ENCODE measurements at places on chromosomes 7 and 10.

DNA sequence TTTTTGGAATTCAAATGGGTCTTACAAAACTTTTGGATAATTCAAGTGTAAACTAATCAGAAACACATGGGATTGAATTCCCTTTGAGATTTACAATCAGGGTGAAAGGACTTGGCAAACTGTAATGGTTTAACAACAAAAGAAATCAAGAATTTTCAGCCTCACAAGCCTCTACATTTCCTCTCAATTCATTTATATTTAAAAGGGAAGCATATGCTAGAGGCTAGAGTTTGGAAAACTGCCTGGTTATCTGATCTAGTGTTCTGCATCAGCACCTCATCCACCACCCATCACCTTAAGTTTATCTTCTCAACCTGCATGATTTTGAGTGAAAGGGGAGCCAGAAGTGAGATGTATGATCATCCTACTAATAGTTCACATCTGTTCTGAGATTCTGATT is 120.7 kb downstream of the TES start:
- no peak for DNase-seq

- DNase-seq, result no peak
Observed at GRCh38 chr7:157690833-157691585, 354.2 kb downstream of the DNAJB6 start.

DNA sequence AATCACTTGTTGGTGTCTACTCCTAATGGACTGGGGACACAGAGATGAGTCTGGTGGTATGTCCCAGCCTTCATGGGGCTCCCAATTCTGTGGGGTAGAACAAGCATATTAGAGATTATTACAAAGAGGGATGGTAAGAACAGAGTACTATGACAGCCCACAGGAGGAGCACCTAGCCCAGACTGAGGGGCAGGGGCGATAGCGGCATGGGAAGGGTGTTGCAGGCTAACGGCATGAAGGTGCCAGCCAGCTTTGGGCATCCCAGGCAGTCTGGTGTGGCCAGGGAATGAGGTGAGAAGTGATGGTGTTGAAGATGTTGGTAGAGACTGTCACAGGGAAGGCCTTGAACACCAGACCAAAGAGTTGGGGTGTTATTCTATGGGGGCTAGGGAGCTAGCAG is 280.0 kb downstream of the RPS24 start:
- DNase-seq, result no peak

DNA sequence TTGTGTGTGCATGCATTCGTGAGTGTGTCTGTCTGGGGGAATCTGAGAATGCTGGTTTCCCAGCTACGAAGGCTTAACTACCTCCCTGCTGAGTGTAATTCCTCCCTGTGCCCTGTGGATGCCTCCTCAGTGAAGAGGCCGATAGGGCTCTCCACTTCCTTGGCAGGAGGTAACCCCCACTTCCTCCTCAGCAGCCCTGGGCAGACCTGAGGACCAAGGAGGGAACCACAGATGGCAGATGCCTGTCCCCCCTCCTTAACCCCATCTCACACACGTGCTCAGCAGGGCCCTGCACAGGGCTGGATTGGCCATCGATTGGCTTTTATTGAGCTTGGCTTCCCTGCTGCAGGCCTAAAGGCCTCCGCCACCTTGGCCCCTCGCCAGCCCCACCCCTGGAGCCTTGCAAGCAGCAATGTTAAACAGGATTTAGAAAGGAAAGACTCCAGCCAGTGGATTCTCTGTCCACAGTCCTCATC is 45.6 kb upstream of the LRRC4 start:
- DNase-seq, result no peak

DNA sequence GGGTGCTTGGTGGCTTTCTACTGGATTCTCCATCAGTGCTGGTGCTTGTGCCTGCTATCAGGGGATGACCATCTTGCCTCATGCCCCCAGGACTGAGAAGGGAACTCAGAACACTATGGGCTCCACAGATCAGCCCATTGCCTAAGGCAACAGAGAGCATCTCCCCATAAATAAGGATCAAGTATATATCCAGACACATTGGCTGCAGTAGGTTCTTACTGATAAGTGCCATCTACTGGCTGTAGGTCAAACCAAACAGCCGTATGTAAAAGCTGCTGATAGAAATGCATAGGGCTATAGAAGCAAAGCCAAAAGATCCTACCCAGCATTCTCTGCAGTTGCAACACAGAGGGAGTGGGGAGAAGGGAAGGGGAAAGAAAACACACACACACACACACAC is 153.7 kb downstream of the CDK14 start:
- DNase-seq, result no peak

DNA sequence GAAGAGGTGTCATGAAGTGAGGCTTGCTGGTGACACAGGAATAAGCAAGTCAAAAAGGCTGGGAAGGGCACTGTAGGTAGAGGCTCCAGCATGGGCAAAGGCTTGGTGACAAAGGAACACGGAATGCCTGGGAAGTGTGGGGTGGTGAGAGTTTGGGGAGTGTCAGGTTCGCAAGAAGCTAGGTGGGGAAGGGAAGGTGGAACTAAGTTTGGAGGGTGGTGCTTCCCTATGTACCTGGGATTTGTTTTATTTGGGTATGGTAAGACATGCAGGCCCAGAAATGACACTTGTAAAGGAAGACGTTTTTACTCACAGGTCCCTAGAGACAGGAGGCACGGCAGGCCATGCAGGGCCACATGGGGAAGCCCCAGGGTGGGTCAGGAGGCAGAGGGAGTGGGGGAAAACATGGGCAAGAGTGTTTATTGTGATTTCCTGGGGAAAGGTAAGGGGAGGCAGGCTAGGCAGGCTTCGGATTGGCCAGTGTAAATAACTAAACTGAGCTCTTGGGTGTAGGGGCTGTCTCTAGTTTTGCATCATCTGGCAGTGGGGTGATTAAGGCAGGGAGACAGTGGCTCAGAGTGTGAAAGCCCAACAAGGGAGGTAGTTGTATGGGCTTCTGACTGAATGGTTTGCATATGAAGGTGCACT is 52.1 kb downstream of the SH2D4B start:
- DNase-seq, result no peak

GRCh38 chr7:51261950-51262795 is 54.4 kb downstream of the COBL start:
- no peak for DNase-seq

GRCh38 chr10:28906011-28906411 is 228.7 kb downstream of the BAMBI start:
- DNase-seq, result no peak

Measured in kidney epithelial cell (primary cell).